ENCODE measurements at places on chromosomes 5 and 9.

DNA sequence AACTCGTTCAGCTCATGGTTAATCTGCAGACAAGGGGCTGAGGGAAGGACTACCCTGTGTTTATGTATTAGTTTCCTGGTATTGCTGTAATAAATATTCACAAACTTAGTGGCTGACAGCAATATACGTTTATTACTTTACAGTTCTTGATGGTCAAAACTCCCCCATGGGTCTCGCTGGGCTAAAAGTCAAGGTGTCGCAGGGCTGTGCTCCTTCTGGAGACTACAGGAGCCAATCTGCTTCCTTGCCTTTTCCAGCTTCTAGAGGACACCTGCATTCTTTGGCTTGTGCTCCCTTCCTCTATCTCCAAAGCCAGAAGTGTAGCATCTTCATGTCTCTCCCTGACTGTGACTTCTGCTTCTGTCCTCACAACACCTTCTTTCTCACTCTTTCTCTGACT lies 653.8 kb upstream of the RIOK2 start:
- no peak for DNase-seq

- peak; percentile 82 for DNase-seq
Observed at GRCh38 chr9:128911529-128912035, 9.2 kb upstream of the PHYHD1 start.

- no peak for DNase-seq
Observed at GRCh38 chr9:95478335-95478734, 38.4 kb downstream of the PTCH1 start.

DNA sequence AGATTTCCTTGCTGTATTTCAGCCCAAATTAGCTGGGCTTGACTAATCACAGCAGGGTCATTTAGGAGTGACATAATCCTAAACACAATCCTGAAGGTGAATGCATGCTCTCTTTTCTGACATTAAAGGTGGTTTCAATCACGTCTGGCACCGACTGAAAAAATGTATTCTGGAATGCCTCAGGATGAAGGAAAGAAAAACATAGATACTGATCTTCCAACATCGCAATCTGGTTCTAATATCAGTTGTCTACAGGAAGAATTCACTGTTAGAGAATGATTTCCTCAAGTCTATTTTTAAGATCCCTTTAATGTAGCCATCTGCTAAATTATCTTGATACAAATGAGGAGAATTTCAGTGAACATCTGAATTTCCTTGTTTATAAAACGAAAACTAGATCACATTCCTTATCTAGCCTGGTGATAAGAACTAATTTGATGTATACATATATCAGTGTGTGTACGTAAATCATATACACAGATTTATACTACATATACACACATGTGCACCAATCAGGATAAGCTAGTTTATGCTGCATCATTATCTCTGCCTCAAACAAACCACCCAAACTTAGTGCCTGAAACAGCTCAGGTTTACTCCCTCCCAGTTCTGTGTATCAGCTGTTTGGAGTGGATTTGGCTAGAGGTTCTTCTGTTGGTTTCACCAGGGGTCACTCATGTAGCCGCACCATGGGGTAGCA lies 31.3 kb upstream of the TAS2R1 start:
- no peak for DNase-seq

DNA sequence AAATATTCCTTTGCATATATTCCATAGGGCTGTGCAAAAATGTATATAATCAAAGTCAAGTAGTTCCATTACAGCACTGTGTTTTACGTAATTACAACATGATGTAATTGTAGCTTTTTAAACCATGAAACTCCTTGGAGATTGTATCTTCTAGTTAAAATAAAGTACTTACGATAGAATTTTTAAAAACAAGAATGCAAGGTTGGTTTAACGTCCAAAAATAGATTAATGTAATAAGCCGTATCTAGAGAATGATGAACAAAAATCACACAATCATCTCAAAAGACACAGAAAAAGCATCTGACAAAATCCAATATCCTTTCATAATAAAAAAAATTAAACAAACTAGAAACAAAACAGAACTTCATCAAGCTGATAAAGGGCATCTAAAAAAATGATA lies 86.2 kb downstream of the DENND1A start:
- DNase-seq, result no peak

GRCh38 chr5:132049559-132049958 lies 10.9 kb upstream of the IL3 start:
- no peak for DNase-seq

Measured in NT2/D1 (cell line).